Caco-2 (cell line): ENCODE measurements at places on chromosomes 11 and 22.

GRCh38 chr11:101336858-101337257, 207.2 kb upstream of the PGR start:
- H3K4me1 ChIP-seq, result no peaks in the 10 kb centered on the region
- no peaks in the 10 kb centered on the region for H3K27me3 ChIP-seq
- H3K4me3 ChIP-seq, result no peak overlapping the region
- no peak overlapping the region for H3K27ac ChIP-seq
- no peaks in the 10 kb centered on the region for H3K36me3 ChIP-seq

GRCh38 chr11:9714272-9714940, 50.5 kb downstream of the SWAP70 start:
- H3K27ac ChIP-seq, result no peak overlapping the region
- no peaks in the 10 kb centered on the region for H3K4me1 ChIP-seq
- H3K4me3 ChIP-seq, result no peak overlapping the region
- DNase-seq, result no peak
- no peaks in the 10 kb centered on the region for H3K27me3 ChIP-seq

GRCh38 chr22:39559456-39560105, 11.0 kb upstream of the CACNA1I start:
- H3K36me3 ChIP-seq, result no peaks in the 10 kb centered on the region
- H3K4me1 ChIP-seq, result no peaks in the 10 kb centered on the region
- DNase-seq, result no peak
- H3K27ac ChIP-seq, result no peak overlapping the region
- peaks cover 6% of the 10 kb centered on the region for H3K27me3 ChIP-seq
- no peak overlapping the region for H3K4me3 ChIP-seq

- H3K36me3 ChIP-seq, result no peaks in the 10 kb centered on the region
- no peaks in the 10 kb centered on the region for H3K27me3 ChIP-seq
- no peak overlapping the region for H3K27ac ChIP-seq
These were observed 89.3 kb downstream of the GRIA4 start for GRCh38 chr11:105699203-105699602.

DNA sequence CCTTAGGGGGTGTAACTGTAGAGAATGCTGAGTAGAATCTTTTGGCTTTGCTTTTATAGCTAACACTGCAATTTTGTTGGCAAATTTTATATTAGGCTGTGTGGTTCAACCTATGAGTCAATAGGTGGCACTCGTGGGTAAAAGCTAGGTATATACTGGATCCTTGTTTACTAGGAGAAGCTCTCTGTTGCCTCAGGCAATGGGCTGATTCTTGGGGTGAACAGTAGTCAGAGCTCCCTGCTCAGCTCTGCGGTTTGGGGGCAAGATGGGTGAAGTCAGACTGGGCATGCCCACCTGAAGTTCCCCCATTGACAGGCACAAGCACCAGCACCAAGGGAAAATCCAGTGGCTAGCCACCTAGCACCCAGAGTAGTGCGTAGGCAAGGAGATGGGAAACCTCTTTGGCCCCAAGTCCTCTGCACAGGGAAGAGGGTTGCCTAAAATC, 238.7 kb downstream of the FAM181B start:
- no peak overlapping the region for H3K4me3 ChIP-seq
- no peak overlapping the region for H3K27ac ChIP-seq
- no peak for DNase-seq
- no peaks in the 10 kb centered on the region for H3K36me3 ChIP-seq
- H3K4me1 ChIP-seq, result no peaks in the 10 kb centered on the region
- H3K27me3 ChIP-seq, result no peaks in the 10 kb centered on the region

- H3K4me1 ChIP-seq, result no peaks in the 10 kb centered on the region; the same call in 1 of the 2 replicates
- H3K27ac ChIP-seq, result no peak overlapping the region
These were observed 92.7 kb downstream of the RRM1 start for GRCh38 chr11:4187055-4187988.

DNA sequence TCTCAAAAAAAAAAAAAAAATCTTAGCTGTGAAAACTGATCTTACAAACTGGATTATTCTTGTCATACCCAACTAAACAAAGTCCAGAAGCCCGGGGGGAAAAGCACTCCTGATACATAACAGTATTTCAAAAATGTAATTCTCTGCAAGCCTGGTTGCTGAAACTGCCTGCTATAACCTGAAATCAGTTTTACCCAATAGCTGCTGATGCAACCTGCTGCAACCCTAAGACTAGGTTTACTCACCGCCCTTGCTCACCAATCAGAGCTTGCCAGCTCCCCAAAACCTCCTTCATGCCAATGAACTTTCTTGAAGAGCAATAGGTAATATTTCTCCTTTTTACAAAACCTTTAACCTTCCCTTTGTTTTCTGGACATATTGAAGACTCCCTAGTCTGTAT, 12.4 kb downstream of the FGF19 start:
- peak overlapping the region; percentile 22 for H3K27ac ChIP-seq
- no peak overlapping the region for H3K4me3 ChIP-seq
- H3K36me3 ChIP-seq, result no peaks in the 10 kb centered on the region
- H3K4me1 ChIP-seq, result peaks cover 11% of the 10 kb centered on the region

- DNase-seq, result no peak
- no peak overlapping the region for H3K27ac ChIP-seq
- H3K36me3 ChIP-seq, result no peaks in the 10 kb centered on the region
- H3K27me3 ChIP-seq, result no peaks in the 10 kb centered on the region
- peaks cover 9% of the 10 kb centered on the region for H3K4me1 ChIP-seq
These were observed 31.3 kb downstream of the DAGLA start for GRCh38 chr11:61711498-61711897.

GRCh38 chr11:27976262-27976661, 131.7 kb downstream of the KIF18A start:
- no peak for DNase-seq
- no peaks in the 10 kb centered on the region for H3K27me3 ChIP-seq
- no peak overlapping the region for H3K4me3 ChIP-seq
- H3K36me3 ChIP-seq, result no peaks in the 10 kb centered on the region
- no peaks in the 10 kb centered on the region for H3K4me1 ChIP-seq

DNA sequence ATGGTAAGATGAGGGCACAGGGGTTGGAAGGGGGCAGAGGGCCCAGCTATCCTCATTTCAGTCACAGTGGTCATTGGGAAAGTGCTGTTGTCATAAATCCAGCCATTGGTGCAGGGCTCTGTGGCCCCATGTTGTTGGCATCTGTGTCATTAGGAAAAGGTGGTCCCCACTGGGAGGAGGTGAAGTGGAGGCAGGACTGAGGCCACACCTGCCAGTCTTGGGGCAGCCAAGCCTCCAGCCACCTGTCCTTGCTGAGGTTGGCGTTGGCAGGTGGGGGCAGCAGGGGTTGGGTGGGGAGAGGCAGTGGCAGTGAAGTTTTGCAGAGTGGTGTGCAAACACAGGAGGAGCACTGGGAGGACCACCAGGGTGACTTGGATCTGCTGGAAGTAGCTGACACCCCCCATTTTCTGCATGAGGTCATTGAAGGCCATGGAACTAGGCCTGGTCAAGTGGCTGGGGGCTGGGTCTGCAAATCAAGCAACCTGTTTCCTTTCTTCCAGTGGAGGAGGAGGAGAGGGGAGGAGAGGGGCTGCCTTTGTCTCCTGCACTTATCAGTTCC, 25.3 kb downstream of the SLC22A6 start:
- H3K36me3 ChIP-seq, result no peaks in the 10 kb centered on the region
- H3K27me3 ChIP-seq, result no peaks in the 10 kb centered on the region
- no peak for DNase-seq
- peaks cover 23% of the 10 kb centered on the region for H3K4me1 ChIP-seq

DNA sequence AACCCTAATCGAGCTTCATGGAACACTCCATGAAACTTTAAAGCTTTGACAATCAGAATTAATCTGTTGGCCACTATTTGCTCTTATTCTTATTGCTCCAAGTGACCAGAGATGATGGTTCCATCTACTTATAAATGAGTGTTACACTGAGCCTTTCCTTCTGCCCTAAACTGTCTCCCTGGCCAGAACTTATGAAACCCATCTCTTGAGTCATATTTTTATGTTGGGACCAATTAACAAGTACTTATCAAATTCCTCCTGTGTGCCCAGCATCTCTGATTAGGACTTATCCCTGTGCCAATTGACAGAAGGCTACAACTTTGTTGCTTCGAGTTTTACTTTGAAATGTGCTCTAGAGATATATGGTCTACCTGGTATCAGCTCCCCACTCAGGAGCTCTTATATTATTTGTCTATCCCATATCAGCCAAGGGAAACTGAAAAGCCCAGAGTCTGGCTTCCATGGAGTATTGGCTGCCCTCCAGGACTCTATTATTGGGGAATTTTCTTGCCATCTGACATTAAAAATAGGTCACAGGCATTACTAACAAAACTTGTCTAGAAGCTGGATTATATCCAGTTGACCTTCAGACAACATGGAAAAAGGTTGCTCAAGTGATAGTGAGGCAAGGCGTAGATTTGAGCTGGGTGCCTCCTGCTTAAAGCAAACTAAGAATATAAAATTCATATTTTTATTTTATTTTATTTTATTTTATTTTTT, 8.8 kb downstream of the KREMEN1 start:
- H3K4me1 ChIP-seq, result peaks cover 5% of the 10 kb centered on the region
- no peaks in the 10 kb centered on the region for H3K27me3 ChIP-seq
- DNase-seq, result no peak

GRCh38 chr11:2807801-2808241, 77.8 kb downstream of the CDKN1C start:
- H3K4me3 ChIP-seq, result no peak overlapping the region
- DNase-seq, result peak; percentile 19
- H3K36me3 ChIP-seq, result no peaks in the 10 kb centered on the region
- H3K27me3 ChIP-seq, result no peaks in the 10 kb centered on the region
- H3K4me1 ChIP-seq, result no peaks in the 10 kb centered on the region
- no peak overlapping the region for H3K27ac ChIP-seq

- no peak for DNase-seq
- H3K27me3 ChIP-seq, result no peaks in the 10 kb centered on the region
These were observed 8.9 kb downstream of the AP2A2 start for GRCh38 chr11:934527-934926.

DNA sequence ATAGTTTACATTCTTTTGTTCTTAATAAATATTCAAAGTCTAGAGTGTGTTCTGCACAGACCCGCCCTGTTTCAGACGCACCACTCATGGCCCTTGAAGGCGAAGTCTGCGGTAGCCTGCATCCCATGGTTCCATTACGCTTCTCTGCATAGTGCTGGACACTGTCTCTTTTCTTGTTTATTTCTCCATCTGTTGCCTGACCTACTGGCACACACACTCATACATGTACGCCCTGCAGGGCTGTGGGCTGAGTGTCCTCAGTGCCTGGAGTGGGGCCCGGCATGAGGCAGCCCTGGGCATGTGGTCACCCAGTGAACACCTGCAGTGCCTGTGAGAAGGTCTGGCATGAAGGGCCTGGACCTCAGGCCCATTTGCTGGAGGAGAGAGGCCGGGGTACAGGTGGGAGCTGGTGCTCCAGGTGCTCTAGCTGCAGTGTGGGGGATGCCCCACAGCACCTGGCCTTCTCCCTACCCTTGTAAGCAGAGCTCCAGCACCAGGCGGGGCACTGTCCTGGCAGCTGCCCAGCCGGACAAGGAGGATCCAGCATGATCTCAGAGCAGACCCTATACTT, 404.1 kb downstream of the TBC1D22A start:
- no peaks in the 10 kb centered on the region; the same call in 1 of the 2 replicates for H3K36me3 ChIP-seq
- no peaks in the 10 kb centered on the region for H3K27me3 ChIP-seq
- no peak overlapping the region for H3K27ac ChIP-seq
- no peak overlapping the region for H3K4me3 ChIP-seq
- H3K4me1 ChIP-seq, result no peaks in the 10 kb centered on the region

GRCh38 chr11:45649544-45650165, 15.8 kb downstream of the CHST1 start:
- peaks cover 1% of the 10 kb centered on the region for H3K27me3 ChIP-seq
- H3K4me3 ChIP-seq, result no peak overlapping the region
- no peak overlapping the region for H3K27ac ChIP-seq
- no peaks in the 10 kb centered on the region for H3K36me3 ChIP-seq
- DNase-seq, result no peak
- no peaks in the 10 kb centered on the region for H3K4me1 ChIP-seq

- no peaks in the 10 kb centered on the region for H3K27me3 ChIP-seq
- H3K4me1 ChIP-seq, result no peaks in the 10 kb centered on the region
- no peak overlapping the region for H3K27ac ChIP-seq
- DNase-seq, result no peak
- H3K36me3 ChIP-seq, result no peaks in the 10 kb centered on the region
- no peak overlapping the region for H3K4me3 ChIP-seq
These were observed 581.4 kb downstream of the KCNA4 start for GRCh38 chr11:29435421-29435820.

DNA sequence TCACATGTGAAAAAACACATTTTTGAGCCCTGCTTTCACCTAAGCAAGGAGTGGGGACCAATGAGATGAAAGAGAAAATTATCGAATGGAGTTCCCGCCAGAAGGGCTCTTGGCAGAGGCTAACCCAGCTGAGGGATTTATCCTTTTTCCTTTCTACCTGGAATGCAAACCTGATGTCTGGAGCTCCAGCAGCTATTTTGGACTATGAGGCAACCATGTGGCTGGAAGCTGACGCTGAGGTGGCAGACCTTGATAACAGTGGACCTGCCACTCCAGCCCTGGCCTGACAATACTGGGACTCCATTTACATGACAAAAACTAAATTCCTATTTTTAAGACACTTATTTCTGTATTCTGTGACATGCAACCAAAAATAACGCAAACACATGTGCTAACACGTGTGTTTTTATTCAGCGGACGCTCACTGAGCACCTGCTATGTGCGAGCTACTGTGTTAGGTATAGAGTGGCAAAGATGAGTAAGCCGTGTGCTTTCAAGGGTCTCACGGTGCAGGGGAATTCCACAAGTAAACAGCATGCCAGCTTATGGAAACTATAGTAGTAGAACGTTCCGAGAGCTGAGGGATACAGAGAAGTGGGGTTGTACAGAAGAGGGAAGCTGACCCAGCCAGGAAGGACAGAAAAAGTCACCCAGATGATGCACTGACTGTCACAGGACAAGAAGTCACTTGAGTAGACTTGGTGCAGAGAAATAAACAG, 19.1 kb upstream of the ISX start:
- no peak overlapping the region for H3K4me3 ChIP-seq
- no peaks in the 10 kb centered on the region for H3K27me3 ChIP-seq
- DNase-seq, result no peak
- peaks cover 5% of the 10 kb centered on the region; the same call in 1 of the 2 replicates for H3K4me1 ChIP-seq

GRCh38 chr11:134333946-134334345, 2.2 kb downstream of the GLB1L2 start:
- peaks cover 11% of the 10 kb centered on the region for H3K4me1 ChIP-seq
- no peaks in the 10 kb centered on the region for H3K36me3 ChIP-seq
- no peak overlapping the region for H3K4me3 ChIP-seq

DNA sequence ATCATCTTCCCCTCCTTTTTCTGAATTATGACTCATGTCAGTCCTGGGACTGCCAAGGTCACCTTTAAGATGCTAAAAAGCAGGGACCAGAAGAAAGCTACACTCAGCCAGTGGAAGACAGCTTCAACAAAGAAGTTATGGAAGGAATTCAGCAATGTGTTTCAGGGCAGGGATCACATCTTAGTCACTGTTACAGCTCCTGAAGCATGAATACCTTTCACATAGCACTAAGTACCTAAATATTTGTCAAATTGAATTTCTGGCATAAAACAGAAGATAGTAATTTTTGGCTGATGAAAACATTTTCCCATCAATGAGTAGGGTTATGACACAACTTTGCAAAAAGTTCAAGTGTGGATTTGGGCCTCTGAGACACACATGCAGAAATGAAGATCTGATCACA, 5.2 kb downstream of the DDB1 start:
- peaks cover 2% of the 10 kb centered on the region for H3K36me3 ChIP-seq
- H3K4me1 ChIP-seq, result no peaks in the 10 kb centered on the region
- no peaks in the 10 kb centered on the region for H3K27me3 ChIP-seq
- no peak overlapping the region for H3K27ac ChIP-seq
- no peak for DNase-seq

GRCh38 chr11:70303070-70303469, 32.6 kb downstream of the PPFIA1 start:
- DNase-seq, result no peak
- H3K36me3 ChIP-seq, result 0 out of 2 replicates have a peak, but pooled peaks cover 2% of the 10 kb centered on the region
- no peaks in the 10 kb centered on the region for H3K27me3 ChIP-seq
- H3K4me1 ChIP-seq, result peaks cover 53% of the 10 kb centered on the region
- H3K27ac ChIP-seq, result no peak overlapping the region
- no peak overlapping the region for H3K4me3 ChIP-seq
